T47D (cell line): ENCODE measurements at places on chromosomes 16 and 17.

- DNase-seq, result no peak
Observed at GRCh38 chr17:73430165-73430680, 118.4 kb upstream of the CDC42EP4 start.

DNA sequence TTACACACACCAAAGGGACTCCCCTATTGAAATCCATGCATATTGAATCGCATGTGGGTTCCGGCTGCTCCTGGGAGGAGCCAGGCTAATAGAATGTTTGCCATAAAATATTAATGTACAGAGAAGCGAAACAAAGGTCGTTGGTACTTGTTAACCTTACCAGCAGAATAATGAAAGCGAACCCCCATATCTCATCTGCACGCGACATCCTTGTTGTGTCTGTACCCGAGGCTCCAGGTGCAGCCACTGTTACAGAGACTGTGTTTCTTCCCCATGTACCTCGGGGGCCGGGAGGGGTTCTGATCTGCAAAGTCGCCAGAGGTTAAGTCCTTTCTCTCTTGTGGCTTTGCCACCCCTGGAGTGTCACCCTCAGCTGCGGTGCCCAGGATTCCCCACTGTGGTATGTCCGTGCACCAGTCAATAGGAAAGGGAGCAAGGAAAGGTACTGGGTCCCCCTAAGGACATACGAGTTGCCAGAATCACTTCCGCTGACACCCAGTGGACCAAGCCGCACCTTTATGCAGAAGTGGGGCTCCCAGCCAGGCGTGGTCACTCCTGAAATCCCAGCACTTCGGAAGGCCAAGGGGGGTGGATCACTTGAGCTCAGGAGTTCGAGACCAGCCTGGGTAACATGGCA is 2.2 kb downstream of the GAA start:
- no peak for DNase-seq

GRCh38 chr17:82935966-82936767 is 96.3 kb upstream of the ZNF750 start:
- DNase-seq, result no peak

- no peak for DNase-seq
Observed at GRCh38 chr16:15605839-15606517, 37.0 kb downstream of the MARF1 start.

DNA sequence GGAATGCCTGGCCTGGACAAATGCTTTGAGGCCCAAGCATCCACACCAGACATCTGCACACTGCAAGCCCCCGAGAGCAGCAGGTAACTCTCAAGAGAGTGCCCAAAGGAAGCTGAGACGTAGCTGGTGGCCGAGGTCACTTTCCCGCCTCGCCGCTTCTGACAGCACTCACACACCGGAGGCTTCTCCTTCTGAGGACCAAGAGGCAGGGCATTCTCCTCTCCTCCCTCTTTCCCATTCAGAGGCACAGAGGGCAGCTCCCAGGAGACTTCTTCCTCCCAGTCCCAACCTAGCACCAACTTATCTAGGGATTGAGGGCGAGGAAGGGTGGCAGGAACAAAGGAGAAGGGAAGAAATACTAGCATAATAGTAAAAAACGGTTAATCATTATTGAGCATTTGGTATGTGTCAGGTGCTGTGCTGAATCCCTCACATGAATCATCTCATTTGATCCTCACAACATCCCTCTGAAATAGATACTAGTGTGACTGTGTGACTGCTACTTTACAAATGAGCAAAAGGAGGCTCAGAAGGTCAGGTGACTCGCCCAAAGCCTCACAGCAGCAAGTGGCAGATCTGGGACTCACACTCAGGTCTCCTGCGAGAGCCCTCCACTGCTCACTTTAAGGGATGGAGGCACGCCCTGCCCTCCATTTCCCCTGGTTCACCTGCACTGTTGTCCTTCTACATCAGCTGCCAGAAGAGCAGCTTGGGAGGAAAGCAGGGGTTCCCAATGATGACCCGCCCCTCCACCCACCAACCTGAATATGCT is 41.8 kb downstream of the MYO18A start:
- DNase-seq, result no peak
